Endothelial cell (in vitro differentiated cells): ENCODE measurements at places on chromosomes 16 and 17. TPM values are rescaled to one million over a fixed set of nuclear protein-coding genes. Genes with fewer than 3 reads are reported as not detected.

Gene TSPAN10
- total RNA-seq: 2.5 TPM

Gene IRX6
- 0.82 TPM for total RNA-seq

Gene MYO1C
- 117 TPM for total RNA-seq

Gene PNMT
- total RNA-seq: not detected
